ENCODE measurements at places on chromosomes 7 and 10.
A peak's percentile ranks its signal among the peaks of the same experiment; 100 is the strongest.

DNA sequence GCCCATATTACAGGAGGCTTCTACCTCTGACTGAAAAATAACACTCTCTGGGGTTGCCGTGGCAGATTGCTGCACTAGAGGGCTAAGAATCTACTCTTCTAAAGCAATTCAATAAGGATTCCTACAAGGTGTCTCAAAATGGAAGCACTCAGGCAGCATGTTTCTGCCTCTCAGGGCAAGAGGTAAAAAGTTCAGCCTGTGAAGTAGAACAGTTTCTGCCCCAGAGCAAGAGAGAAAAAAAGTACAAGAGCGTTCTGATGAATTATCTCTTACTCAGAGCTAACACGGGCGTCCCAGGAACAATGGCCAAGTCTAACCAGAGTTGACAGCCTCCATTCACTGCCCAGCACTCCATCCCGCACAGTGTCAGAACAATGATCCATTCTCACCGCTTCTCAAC, 71.3 kb upstream of the TES start:
- no peak for ATAC-seq

GRCh38 chr7:39583539-39583938, 17.3 kb downstream of the YAE1 start:
- no peak for ATAC-seq

DNA sequence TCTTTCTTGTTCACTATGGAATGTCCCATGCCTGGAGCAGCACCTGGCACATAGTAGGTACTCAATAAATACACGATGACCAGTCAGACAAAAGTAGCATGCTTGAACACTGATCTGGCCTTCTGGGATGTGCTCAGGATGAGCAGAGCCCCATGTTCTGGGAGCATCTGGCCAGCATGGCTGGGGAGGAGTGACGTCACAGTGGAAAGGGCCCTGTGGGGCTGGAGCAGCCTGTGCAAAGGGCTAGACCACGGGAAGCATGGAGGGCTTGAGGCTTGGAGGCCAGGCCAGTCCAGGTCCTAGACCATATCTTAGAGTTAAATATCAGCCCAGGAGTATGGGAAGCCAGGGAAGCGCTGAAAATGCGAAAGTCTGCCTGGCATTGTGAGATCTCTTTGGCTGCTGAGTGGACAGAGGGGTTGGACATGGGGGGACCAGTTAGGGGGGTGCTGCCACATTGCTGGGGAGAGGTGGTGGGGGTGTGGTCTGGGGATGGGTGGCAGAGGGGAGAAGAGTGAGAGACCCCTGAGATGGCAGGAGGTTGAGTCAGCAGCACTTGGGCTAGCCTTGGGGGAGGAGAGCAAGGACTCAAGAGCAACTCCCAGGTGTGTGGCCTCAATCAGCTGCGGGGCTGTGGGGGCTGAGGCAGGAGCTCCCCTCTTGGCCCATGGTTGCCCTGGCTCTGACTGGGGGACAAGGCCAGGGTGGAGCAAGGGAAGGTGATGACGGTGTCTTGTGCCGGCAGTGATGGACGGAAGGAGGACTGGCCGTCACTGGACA, 34.9 kb downstream of the ZCCHC24 start:
- ATAC-seq = no peak

GRCh38 chr7:13282377-13282980, 595.0 kb downstream of the ARL4A start:
- ATAC-seq = no peak

- ATAC-seq = no peak
Measured at GRCh38 chr7:15086131-15086611, 183.6 kb upstream of the DGKB start.

DNA sequence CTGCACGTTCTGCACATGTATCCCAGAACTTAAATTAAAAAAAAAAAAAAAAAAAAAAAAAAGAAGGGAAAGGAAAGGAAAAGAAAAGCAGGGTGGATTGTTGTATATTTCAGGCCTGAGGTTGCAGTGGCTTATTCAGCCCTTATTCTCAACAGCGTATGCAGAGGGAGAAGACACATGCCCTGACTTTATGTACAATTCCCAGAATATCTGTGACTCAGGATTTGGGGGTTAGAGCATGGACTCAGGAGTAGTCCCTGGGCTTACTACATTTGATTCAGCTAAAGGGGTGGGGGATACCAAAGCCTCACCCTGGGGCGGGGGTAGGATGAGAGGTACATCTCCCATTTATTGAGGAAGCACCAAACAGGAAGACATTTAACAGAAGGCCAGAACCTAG, 137.4 kb downstream of the MYOF start:
- ATAC-seq = no peak

- ATAC-seq = no peak
Measured at GRCh38 chr7:70502117-70502863, 629.7 kb upstream of the GALNT17 start.

GRCh38 chr10:62993121-62993520, 140.0 kb upstream of the NRBF2 start:
- ATAC-seq = no peak

DNA sequence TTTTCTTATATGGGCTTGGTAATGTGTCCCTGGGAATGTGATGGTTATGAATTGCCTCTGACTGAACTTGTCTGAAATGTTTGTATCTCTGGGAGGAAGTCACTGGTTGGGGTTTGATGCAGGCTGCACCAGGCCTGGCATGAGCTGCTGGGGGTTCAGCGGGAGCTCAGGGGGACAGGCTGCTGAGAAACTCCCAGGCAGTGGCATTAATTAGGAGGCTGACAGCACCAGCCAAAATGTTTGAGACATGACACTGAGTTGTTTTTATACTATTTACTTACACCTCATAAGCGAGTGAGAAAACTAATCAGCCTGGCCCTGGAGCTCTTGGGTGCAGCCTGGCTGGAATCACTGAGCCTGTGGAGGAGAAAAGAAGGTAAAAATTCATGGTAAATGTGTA, 124.1 kb upstream of the SORCS3 start:
- no peak for ATAC-seq

DNA sequence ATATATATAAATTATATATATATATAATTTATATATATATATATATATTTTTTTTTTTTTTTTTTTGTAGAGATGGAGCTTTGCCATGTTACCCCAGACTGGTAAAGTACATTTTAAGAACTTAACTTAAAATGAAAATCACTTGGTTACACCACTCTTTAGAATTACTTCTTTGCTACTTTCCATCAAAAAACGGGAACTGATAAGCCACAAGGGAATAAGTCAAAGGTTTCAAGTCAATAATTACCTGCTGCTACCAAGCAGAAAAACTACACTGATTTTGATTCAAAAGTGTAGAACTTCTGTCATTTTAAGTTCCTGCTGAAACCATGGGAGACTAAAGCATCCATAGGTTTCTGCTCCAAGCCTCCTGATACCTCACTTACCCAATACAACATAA, 12.2 kb downstream of the PPA1 start:
- ATAC-seq = no peak

- no peak for ATAC-seq
Measured at GRCh38 chr10:80177781-80178636, 27.3 kb downstream of the ANXA11 start.

DNA sequence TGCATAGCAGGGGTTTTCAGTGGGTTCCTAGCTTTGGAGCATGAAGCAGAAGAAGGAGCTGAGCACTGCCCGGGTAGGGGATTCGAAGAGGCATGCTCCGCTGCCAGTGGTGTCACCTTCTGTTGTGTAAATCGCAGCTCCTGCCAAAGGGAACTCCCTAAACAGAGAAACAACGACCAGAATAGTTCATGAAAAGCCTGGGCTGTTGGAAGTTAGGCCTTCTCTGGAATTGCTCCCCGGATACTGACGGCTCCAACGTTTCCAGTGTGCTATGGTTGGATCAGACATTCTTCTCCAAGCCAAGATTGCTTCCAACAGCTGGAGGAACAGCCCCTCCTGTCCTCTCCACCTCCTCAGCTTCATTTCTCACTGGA, 546.0 kb upstream of the FZD8 start:
- ATAC-seq = no peak

GRCh38 chr10:8628351-8628750, 573.9 kb downstream of the GATA3 start:
- no peak for ATAC-seq

DNA sequence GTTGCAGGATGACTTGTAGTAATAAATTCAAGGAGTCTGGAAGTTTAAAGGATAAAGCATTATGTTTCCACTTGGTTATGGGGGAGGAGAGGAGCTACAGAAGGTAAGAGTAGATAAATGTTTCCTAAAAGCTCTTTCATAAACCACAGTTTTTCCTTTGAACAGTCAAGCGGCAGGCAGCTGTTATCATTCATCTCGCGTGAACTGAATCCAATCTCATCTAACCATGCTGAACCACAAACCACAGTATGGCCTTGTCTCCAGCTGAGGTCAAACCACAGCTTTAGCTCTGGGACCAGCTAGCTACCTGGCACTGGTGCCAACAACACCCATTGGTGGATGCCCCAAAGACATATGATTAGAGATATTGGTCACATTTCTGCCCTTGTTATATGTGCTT, 63.3 kb downstream of the NOC3L start:
- ATAC-seq = peak; percentile 80

DNA sequence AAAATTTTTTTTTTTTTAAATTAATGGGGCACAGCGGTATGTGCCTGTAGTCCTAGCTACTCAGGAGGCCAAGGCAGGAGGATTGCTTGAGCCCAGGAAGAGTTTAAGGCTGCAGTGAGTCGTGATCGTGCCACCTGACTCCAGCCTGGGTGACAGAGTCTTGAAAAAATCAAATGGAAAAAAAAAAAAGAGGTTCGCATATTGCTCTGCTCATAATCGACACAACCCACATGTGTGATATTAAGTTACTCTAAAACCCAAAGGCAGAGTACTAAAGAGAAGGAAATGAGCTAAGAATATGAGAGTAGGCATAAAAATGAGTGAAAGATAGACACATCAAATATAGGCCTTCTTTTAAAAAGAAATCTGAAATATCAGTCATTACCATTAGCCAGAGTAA, 66.3 kb downstream of the IGF2BP3 start:
- no peak for ATAC-seq

- no peak for ATAC-seq
Measured at GRCh38 chr10:34759161-34759836, 55.8 kb downstream of the PARD3 start.

DNA sequence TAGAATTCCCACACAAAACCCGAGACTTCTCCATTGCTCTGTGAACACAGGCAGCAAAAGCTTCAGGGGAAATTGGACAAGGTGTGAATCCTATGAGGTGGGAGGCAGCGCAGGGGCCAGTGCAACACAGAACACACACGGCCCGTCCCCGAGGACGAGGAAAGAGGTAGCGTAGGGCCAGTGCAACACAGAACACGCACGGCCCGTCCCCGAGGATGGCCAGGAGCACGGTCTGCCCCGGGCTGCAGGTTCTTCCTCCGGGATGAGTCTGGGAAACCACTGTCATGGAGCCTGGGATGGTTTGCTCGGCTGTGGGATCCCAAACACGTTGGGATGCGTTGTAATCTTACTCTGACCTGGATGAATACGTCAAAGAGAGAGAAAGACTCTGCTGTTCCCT, 432.1 kb downstream of the GLRX3 start:
- ATAC-seq = no peak

DNA sequence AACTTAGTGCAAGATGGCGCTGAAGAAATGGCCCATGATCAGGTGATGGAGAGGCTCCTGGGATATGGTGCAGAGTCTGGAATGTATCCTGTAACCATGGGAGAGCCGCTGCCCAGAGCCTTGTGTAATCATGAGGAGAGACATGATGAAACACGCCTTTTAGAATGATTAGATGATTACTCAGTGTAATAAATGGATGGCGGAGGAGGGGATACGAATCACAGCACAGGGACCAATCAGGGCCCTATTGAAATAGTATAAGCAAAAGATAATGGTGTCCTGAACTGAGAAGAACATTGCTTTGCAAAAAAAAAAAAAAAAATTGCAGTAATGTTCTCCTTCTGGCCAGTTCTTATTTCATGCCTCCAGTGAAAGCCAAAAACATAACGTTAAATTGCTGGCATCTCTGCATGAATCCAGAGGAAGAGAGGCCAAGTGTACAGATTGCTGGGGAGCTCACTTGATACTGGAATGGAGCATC, 668.5 kb upstream of the AUTS2 start:
- no peak for ATAC-seq

DNA sequence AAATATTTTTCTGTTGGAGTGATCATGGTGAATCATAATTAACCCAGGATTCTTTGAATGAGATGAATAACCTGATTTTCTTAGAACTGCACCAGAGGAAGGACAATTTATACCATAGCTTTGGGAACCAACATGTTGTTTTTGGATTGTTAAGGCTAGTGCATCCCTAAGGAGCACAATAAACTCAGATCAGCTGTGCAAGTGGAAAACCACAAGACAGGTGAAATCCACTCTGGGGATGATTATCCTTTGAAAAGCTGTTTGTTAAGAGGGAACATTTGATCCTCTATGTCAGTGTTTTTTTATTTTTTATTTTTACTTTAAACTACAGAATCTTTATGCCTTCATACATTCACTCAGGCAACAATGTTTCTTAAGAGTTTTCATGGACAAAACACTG, 232.1 kb upstream of the PCLO start:
- ATAC-seq = no peak

DNA sequence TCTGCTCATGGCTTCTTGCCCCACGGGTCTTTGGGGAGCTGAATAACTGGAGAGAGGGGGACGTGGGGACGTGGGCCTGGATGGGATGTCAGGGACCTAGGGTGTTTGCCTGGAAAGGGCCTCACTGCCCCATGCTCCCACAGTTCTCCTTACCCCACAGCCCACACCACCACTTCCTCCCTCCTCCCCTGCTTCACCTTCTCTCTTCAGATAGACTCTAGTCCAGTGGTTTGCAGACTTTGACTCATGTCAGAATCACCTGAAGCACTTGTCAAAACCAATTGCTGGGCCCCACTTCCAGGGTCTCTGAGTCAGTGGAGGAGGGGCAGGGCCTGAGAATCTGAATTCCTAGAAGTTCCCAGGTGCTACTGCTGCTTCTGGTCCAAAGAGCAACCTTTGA, 327.4 kb downstream of the RPS24 start:
- ATAC-seq = peak; percentile 62
